ENCODE measurements at places on chromosomes 11 and 22.

- DNase-seq, result no peak
Observed at GRCh38 chr22:38103641-38104040, 6.8 kb downstream of the BAIAP2L2 start.

- peak; percentile 35 for DNase-seq
Observed at GRCh38 chr22:32544953-32545558, 70.4 kb downstream of the FBXO7 start.

GRCh38 chr11:94774345-94774744 lies 6.2 kb downstream of the AMOTL1 start:
- DNase-seq, result no peak

DNA sequence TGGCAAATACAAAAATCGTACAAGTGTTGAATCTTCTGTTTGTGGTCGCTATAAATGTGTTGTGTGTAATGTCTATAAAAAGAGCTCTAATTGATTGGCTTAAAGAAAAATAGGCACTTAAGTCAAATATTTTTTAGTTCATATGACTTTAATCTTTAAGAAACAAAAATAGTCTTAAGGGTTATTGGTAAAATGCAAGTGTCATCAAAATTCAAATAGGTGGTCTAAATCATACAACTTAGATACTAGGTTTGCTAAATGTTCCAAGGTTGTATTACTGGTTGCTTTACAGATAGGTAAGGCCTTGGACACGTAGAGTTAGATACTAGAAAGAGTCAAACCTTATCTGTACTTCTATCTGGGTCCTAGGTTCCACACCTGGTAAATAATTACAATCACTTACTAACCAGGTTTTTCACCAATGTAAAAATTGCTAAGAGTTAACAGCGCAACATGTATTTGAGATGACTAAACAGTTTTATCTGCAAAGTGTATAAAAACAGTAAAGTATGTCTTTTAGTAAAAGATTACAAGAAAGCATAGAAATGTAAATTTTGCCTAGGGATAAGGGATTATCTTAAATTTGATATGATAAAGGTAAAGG lies 91.1 kb upstream of the GNAZ start:
- no peak for DNase-seq

DNA sequence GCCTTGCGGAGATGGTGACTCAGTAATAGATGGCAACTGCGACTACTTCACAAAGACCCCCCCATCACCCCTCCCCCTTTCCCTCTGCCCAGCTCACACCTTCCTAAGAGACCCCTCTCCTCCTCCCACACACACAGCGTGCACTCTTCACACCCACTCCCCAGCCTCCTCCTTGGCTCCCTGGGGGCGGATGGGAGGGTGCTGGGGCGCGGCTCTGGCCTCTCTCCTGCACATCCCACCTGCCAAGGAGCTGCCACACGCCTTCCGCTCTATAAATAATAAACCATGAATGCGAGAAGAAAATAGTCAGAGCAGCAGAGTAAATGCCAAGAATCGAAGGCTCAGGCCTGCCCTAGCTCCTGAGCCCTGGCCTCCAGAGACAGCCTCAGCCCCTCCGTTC lies 4.5 kb downstream of the P2RX3 start:
- DNase-seq, result no peak

- no peak for DNase-seq
Observed at GRCh38 chr22:24460418-24461089, 33.2 kb downstream of the ADORA2A start.

GRCh38 chr11:102197670-102198139 lies 87.5 kb downstream of the YAP1 start:
- no peak for DNase-seq

DNA sequence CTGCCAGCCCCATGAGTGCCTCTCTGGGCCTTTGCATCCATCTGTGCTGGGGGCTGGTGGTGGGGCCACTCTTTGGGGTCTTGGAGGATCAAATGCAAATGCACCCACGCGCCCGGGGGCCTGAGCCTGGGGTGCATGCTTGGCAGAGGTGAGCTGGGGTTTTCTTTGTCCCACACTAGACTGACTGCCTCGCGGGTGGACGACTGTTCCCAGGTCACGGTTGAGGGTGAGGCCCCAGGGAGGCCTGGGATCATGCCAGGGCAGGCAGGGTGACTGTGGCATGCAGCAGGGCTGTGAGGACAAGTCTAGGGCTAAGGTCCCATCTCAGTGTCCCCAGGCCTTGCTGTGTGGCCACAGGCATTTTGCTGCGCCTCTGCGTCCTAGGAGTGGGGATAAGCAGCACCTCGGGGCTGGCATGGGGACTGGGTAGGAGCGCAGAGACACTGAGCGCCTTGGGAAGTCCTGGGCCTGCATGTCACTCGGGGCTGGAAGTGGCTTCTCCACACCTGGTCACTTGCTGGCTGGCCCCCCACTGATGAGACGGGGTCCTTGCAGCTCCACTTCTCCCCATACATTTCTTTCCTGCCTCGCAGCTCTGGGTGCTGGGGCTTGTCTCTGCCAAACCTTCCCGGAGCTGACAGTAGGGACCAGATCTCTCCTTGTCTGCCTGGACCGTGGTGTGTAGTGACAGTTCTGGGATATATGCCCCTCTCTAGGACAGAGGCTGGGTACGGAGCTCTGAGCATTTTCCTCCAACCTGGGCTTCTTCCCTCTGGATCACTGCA lies 133.1 kb downstream of the CTTN start:
- DNase-seq, result no peak

- no peak for DNase-seq
Observed at GRCh38 chr11:36002196-36002595, 58.3 kb downstream of the LDLRAD3 start.
